Omental fat pad (tissue), 4 donors: ENCODE measurements at places on chromosomes 1 and 21. TPM values are rescaled to one million over a fixed set of nuclear protein-coding genes. Genes with fewer than 3 reads are reported as not detected.
A peak's percentile ranks its signal among the peaks of the same experiment; 100 is the strongest.

GRCh38 chr21:39776589-39776988 lies 31.6 kb downstream of the IGSF5 start:
- DNase-seq: no peak

DNA sequence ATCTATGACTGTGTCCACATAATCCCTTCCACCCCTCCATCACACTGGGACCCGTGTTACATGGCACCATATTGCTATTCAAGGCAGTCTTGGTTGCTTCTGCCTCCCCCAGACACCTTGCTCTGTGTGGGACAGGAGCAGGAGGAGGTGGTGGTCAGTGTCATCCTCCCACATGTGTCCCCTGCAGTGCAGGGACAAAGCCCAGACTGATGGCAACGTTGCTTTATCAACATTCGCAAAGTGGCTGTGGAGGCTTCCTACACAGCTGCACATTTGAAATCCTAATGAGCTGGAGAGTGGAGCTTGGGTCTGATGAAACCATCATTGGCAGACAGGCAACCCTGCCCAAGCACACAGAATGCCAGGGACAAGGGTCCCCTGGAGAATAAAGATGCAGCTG lies 26.2 kb downstream of the TRIM67 start:
- no peak for DNase-seq

DNA sequence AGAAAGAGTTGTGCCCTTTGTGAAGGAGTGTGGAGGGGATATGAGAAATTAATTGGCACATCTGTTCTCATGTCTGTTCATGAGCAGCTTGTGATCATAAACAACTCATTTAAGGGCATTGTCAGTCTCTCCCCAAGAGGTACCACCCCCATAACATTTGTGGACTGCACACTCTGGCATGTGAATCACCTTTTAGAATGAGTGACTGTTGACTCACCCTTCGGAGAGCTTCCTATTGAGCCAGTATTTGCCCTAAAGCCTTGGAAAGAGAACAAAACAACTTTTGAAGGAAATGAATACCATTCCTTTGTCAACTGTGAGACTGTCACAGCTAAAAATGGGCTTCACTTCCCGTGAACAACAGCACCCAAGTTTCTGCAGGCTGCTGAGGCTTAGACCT lies 27.5 kb upstream of the MYSM1 start:
- DNase-seq: no peak

- no peak for DNase-seq
These were observed 10.1 kb downstream of the GLIS1 start for GRCh38 chr1:53728702-53729455.

DNA sequence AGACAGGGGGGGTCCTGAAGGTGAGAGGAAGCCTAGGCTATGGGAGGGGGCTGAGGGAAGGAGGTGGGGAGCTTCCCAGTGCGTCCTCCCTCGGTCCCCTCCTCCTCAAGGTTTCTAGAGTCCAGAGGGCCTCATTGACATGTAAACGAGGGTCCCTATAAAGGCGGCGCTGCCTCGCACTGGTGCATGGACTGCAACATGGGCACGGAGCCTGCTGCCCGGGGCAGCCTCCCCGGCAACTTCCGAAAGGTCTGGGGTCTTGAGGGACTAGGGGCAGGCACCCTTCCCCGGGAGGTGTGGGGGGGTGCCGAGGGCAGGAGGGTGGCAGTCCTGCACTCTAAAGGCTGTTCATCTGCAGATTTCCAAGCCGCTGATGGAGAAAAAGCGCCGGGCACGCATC lies at the start of gene HES3:
Gene HES3 (plus strand): TSS at position 187 of the 400 bp plus-strand sequence. CDS start 187 bp downstream, at position 374.
- DNase-seq: no peak

DNA sequence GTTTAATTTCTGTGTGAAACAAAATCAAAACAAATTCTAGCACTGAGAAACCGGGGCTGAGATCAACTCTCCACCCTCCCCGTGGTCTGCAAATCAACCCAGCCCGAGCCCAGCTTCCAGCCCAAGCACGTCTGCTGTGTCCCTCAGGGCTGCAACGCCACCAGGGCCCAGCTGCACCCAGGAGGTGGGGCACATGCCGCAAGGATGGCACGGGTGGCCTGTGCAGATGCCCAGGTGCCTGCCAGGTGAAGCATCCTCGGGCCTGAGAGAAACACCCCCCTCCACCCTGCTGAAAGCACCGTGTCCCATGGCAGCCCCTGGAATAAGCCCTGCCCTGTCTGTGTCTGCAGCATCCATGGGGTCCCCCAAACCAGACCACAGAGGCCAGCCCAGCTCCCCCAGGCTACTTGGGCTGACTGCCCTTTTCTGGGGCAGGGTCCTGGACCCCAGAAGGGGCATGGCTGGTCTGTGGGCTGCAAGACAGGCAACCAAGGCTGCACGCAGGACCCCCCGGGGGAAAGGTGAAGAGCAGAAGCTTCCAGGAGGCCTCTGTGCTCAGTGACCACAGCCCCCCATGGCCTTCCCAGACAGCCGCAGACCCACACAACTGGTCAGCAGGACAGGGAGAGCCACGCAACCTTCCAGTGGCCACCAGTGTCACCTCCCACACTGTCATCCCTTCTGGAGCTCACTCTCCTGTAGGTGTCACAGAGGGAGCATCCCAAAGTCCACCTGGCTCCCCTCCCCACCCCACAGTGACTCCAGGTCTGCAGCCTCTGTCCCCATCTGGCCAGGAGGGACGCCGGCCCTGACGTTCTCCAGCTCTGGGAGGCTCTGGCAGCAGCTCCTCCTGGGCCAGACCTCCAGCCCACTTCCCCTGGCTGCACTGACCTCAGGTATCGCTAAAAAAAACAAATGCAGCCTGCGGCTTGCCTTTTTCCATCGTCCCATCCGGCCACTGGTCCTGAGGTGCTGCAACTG lies 7.7 kb downstream of the WNT9A start:
- DNase-seq: peak; percentile 16

- no peak for DNase-seq
These were observed 49.0 kb downstream of the CACHD1 start for GRCh38 chr1:64518692-64519481.

GRCh38 chr1:107098961-107099360 lies 41.9 kb upstream of the NTNG1 start:
- no peak for DNase-seq

Gene RAD54L
- total RNA-seq: 0.28 TPM
